ENCODE measurements at places on chromosomes 12 and 14.

DNA sequence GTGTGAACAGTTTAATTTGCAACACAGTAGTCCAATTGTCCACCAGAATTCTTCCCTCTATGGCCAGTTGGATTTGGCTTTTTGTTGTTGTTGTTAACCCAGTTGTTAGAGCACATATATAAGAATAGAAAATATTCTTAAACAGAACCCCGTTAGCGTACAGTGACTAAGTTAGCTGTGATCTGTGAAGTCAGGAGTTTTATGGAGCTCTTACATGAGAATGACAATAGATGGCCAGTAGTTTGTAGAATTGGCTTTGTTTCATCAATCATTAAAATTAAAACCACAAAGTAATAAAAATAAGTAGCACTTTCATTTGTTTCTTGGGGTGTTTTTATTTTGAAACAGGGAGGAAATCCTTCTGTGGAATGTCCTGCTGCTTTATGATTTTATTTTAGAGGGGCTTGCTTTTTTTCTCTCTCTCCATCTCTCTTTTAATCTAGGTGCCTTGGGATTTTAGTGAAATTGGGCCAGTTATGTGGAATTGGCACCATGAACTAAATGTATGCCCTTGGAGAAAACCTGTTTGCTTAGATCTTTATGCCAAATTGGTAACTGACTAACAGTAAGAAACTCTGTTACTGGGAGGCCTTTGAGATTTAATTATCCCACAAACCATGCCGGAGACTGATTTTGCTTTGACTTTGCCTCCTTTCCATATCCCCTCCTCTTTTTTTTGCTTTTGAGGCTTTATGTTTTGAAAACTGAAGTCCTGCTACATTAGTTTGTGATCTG is 22.9 kb downstream of the FBXW8 start:
- no peak for DNase-seq

GRCh38 chr14:49857427-49858003 is 4.9 kb upstream of the NEMF start:
- no peak for DNase-seq

- no peak for DNase-seq
Observed at GRCh38 chr14:32453857-32454810, 125.0 kb downstream of the AKAP6 start.

- DNase-seq: no peak
Observed at GRCh38 chr12:12609692-12610091, 2.0 kb upstream of the CREBL2 start.

DNA sequence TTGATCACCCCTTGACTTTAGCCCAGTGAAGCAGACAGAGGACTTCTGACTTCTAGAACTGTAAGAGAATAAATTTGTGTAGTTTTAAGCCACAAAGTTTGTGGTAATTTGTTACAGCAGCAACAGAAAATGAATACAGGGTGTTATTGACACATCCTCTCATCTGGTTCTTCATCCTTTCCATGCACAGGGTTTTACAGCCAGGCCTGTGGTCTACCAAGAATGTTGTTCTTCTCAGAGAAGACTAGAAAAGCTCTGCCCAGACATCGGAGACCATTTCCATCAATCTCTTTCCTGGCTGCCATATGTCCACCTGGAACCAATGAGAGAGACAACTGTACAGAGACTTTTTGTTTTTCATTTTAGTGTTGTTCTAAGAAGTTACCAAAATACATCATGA is 308.2 kb upstream of the AMIGO2 start:
- no peak for DNase-seq

GRCh38 chr12:29656762-29657538 is 126.8 kb downstream of the TMTC1 start:
- DNase-seq: no peak

DNA sequence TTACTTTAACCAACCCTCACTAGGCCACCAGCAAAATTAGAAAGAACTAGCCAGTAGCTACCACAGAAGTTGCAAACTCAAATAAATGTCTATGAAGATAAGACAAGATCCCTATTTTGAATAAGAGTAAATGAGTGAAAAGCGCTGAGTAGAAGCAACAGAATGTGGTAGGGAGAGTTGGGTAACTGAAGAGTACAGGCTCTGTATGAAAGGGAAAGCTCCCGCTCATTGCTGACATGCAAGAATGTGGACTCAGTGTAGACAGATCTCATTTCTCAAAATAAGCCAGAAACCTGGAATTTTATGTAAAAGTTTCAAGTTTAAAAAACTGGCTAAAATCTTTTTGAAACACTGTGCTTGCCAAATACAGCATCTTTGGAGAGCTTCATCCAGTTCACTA is 63.9 kb downstream of the NAV3 start:
- no peak for DNase-seq

DNA sequence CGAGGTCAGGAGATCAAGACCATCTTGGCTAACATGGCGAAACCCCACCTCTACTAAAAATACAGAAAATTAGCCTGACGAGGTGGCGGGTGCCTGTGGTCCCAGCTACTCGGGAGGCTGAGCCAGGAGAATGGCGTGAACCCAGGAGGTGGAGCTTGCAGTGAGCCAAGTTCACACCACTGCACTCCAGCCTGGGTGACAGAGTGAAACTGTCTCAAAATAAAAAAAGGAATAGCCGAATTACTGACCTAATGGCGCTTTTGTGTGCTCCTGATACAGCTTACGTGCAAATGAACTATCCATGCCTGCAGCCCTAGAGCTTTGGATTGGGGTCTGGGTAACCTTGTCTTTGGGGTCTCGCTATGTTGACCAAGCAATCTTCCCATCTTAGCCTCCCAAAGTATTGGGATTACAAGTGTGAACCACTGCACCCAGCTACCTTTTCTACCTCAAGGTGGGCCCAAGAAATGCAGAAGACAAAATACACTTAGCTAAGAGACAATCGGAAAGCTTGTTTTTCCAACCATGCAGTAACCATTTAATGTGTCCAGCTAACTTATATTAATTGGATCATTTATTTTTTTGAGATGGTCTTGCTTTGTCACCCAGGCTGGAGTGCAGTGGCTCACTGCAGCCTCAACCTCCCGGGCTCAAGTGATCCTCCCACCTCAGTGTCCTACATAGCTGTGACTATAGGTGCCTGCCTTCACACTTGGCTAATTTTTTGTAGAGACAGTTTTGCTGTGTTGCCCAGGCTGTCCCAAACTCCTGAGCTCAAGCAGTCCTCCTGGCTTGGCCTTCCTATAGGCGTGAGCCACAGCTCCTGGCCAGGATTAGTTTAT is 5.5 kb downstream of the PABPN1 start:
- no peak for DNase-seq

DNA sequence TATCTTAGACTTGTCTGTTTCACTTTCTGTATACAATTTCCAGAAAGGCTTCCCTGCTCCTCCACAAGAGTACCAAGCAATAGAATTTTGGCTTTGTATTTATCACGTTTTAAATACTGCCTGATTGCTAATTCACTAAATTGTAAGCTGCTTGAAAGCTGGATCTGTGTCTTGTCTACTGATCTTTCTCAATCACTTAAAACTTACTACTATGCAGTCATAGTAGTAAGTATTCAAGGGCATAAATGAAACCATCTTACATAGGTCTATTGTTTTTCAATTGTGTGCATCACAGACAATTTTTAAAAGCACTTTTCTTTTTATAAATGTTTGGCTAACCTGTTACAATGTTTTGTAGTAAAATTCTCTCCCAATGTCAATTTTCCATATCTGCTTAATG is 1.2 kb upstream of the GLIPR1L2 start:
- DNase-seq: no peak

- no peak for DNase-seq
Observed at GRCh38 chr14:52538623-52539022, 13.7 kb downstream of the TXNDC16 start.

DNA sequence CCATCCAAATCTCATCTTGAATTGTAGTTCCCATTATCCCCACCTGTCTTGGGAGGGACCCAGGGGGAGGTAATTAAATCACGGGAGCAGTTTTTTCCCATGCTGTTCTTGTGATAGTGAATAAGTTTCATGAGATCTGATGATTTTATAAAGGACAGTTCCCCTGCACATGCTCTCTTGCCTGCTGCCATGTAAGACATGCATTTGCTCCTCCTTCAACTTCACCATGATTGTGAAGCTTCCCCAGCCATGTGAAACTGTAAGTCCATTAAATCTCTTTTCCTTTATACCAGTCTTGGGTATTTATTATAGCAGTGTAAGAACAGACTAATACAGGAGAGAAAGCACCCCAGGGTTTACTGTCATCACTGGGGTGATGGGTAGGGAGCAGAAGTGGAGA is 220.4 kb upstream of the NUDT4 start:
- DNase-seq: no peak

GRCh38 chr12:66698558-66698957 is 19.7 kb upstream of the GRIP1 start:
- no peak for DNase-seq

DNA sequence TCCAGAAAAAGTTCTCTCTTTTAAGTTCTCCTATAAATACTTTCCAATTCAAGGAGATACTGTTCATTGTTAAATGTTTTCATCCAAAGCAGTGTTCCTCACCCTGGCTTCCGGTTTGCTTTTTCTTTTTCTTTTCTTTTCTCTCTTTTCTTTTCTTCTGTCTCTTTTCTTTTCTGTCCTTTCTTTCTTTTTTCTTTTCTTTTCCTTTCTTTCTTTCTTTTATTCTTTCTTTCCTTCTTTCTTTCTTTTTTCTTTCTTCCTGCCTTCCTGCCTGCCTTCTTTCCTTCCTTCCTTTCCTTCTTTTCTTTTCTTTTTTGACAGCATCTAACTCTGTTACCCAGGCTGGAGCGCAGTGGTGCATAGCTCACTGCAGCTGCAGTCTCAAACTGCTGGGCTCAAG is 75.8 kb downstream of the PPM1A start:
- no peak for DNase-seq

DNA sequence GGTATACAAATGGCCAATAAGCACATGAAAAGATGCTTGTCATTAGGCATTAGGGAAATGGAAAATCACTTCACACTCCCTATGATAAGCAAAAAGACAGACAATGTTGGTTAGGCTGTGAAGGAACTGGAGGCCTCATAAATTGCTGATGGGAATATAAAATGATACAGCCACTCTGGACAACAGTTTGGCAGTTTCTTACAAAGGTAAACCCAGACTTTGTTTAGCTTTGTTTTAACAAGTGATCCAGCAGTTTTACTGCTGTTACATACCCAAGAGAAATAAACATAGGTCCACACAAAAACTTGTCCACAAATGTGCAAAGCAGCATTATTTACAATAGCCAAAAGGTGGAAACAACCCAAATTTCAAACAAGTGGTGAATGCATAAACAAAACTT is 5.4 kb downstream of the RPS6KA5 start:
- DNase-seq: no peak
